ENCODE measurements at places on chromosomes 1 and 21. TPM values are rescaled to one million over a fixed set of nuclear protein-coding genes. Genes with fewer than 3 reads are reported as not detected.

DNA sequence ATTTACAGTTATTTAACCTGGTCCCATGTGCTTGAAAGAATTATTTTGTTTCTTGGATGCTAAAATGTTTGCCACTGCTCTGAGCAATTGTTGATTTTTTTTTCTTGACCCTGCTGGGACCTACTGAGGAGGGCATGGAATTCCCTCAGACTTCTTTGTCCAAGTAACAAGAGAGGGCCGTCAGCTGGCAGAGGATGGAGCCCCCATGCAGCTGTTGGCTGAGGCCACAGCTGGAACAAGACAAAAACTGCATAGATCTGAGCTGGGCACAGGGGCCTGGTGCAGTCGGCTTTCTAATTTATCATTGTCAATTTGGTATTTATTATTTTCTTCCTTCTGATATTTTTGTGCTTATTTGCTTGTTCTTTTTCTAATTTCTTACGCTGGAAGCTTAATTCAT lies 39.6 kb upstream of the ABCG1 start:
- DNase-seq: peak; percentile 91

DNA sequence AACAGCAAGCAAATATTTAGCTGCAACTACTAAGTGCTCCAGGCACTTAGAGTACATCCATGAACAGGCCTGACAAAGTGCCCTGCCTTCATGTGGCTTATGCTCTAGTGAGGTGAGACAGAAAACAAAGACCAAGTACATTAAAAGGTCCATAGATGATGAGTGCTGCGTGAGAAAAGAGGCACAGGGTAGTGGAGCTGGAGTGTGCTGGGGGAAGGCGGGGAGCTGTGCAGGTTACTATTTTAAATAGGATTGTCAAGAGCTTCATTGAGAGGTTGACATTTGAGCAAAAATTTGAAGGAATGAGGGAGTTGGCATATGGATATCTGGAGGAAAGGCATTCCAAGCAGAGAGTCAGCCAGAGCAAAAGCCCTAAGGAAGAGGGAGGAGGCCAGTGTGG lies 29.3 kb upstream of the RXRG start:
- DNase-seq: no peak

DNA sequence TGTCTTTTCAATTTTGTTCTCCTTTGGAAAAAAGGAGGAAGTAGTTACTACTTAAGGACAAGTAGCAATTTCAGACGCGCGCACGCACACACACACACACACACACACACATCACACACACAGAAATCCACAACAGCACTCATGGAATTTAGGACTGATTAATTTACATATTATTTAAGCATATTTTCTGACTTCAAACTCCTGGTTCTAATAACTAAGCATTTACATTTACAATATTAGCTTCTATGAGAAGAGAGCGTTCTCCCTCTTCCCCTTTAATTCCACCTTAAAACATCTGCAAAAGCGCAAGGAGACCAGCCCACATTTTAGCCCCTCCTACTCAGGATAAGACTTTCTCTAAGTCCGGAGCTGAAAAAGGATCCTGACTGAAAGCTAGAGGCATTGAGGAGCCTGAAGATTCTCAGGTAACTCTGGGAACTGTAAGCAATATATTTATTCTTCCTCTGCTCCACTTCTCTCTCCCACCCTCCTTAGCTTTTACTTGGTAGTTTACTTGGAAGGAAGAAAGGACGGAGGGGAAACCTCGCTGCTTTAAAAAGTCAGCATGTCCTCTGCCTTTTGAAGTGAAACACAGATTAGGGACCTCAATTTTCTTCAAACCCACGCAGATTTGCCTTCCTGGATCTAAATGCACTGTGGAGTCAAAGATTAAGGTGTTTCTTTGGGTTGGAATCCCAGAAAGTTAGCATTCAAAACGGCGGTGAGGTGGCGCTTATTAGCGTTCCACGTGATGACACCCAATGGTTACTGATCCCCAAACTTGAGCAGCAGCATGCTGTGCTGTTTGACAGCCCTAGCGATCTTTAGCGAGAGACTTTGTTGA lies at the start of gene PLA2G4A:
Gene PLA2G4A, plus strand, starts transcription at position 339 of the 844 bp plus-strand sequence. CDS start 25,406 bp downstream, outside the sequence.
- peak; percentile 82 for DNase-seq

- no peak for DNase-seq
Measured at GRCh38 chr21:33682992-33683627, 40.8 kb downstream of the ITSN1 start.

DNA sequence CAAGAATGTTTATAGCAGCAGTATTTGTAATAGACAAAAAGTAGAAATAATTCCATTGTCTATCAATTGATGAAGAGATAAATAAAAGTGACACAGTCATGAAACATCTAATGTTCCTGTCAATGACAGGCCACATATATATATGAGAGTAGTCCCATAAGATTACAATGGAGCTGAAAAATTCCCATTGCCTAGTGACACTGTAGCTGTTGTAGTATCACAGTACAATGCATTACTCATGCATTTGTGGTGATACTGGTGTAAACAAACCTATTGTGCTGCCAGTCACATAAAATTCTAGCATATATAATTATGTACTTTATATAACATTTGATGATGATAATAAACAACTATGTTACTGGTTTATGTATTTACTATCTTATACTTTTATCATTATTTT lies 141.9 kb upstream of the LYPLAL1 start:
- DNase-seq: no peak

DNA sequence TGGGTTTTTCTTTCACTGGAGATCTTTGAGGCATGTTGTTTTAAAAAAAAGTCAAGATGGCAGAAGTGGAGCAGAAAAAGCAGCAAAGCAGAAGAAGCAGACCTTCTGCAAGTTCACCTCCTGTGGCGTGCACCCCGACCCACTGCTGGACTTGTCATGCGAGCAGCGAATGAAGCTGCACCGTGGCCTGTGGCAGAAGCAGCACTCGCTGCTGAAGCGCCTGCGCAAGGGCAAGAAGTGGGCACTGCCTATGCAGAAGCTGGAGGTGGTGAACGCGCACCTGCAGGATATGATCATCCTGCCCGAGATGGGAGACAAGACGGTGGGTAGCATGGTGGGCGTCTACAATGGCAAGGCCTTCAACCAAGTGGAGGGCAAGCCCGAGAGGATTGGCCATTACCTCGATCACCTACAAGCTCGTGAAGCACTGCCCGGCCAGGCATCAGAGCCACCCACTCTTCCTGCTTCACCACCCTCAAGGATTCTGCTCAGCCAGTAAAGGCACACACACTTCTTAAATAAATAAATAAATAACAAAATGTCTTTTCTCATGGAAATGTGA lies 22.1 kb downstream of the METTL13 start:
- DNase-seq: no peak

DNA sequence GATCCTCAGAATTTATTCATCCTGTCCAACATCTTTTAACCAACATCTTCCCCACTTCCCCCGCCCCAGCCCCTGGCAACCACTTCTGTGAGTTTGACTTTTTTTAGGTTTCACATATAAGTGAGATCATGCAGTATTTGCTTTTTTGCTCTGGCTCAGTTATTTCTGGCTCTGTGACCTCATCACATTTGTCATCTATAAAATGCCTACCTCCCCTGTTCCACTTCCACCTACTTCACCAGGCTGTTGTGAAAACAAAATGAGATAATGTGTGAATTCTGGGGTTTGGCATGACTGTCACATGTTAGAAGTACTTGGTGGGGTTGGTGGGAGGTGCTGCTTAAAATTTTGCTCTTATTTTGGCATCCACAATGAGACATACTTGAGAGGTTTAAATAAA lies 18.4 kb downstream of the HHAT start:
- peak; percentile 31 for DNase-seq

DNA sequence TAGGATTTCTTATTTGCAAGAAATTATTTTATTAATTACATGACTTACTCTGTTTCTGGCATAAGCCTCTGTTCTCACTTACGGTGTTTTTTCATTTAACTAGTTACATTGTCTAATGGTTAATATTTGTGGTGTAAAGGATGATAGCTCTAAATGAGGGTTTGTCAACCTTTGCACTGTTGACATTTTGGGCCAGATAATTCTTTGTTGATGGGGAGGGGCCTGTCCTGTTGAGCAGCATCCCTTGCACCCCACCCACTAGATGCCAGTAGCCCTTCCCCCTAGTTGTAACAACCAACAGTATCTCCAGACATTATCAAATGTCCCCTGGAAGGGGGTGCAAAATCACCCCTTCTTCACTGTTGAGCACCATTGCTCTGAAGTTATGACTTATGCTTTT lies 83.6 kb upstream of the SLC44A3 start:
- no peak for DNase-seq

DNA sequence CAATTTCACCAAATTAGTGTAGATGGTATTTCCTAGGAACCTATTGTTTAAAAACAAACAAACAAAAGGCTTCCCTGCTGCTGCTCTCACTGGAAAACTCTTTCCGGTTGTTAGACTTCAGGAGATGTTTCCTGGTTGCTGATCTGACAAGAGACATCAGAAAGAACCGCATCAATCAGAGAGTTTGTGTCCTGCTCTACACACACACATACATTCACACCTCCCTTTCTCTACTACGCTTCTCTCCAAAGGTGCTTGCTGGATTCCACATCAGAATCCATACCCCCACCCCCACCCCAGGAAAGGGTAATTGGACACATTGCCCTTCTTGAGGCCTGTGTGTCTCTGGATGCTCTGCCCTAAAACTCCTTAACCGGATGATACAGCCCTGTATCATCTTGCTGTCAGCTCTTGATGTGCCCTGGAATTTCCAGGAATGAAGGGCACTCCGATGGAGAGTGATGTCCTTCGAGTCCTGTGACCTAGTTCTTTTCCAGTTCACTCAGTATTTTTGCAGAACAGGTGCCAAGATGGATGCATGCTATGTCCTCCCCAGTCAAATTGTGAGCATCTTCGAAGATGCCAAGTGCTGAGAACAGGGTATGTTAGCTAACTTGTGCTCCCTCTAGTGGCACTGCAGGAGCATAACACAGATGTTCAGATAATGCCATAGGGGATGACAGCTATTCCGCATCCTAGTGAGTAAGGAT lies 113.7 kb upstream of the SLC35F3 start:
- DNase-seq: peak; percentile 81

- DNase-seq: peak; percentile 89
Measured at GRCh38 chr1:226111883-226112261, 49.4 kb downstream of the H3-3A start.

- no peak for DNase-seq
Measured at GRCh38 chr1:59738591-59739015, 76.1 kb upstream of the HOOK1 start.

GRCh38 chr1:56452027-56453011 lies 127.0 kb downstream of the PLPP3 start:
- DNase-seq: peak; percentile 57

- DNase-seq: no peak
Measured at GRCh38 chr1:21821385-21822019, 9.4 kb downstream of the LDLRAD2 start.

- peak; percentile 71 for DNase-seq
Measured at GRCh38 chr1:41767534-41768525, 150.9 kb downstream of the HIVEP3 start.

DNA sequence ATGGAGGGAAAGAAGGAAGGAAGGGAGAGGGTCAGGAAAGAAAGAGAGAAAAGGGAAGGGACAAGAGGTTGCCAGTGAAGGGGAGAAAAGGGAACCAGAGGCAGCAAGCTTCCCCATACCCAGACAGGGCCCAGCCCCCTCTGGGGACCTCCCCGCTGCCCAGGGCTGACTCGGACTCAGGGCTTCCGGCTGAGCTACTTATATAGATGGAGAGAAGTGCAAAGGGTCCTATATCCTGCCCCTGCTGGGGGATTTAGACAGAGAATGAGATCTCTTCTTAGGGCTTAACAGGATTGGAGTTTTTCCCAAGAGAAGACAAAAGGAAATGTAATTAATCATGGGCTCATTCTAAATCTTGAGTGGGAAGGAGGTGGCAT lies at the start of gene ETV3L:
Gene ETV3L, minus strand, starts transcription at position 176 of the 377 bp plus-strand sequence. CDS start 285 bp downstream, outside the sequence.
- DNase-seq: no peak

- DNase-seq: no peak
Measured at GRCh38 chr1:164702216-164702615, 143.2 kb downstream of the PBX1 start.

DNA sequence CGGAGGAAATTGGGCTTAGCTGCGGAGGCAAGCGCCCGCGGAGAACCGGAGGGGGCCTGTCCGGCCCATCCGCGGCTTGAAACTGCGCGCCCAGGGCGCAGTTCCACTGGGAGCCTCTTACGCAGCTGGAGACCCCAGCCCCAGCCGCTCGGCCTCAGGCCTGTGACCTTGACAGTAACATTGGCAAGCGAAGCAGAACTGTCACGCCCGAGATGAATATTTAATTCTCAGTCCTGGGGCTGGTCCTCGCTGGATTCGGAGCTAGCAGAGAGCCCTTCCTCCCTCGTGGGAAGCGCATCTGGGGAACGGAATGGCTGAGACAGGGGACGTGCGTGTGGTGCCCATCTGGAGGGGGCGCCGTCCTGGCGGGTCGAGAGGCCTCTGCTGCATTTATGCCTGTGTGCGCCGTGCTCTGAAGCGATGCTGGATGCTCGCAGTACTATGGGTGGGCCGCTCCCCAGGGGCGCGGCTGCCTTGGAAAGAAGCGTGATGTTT lies 928 bp downstream of the SLC6A17 start:
- no peak for DNase-seq

GRCh38 chr1:157992833-157993146 lies 655 bp upstream of the KIRREL1 start:
- DNase-seq: no peak

Gene MYOC
- total RNA-seq: 0.92 TPM

Gene CLCNKB
- total RNA-seq: 0.41 TPM

Gene OR2T10
- total RNA-seq: not detected

Gene IBA57
- 11.4 TPM for total RNA-seq

Gene CA14
- total RNA-seq: 9.1 TPM

Gene RGS18
- total RNA-seq: 2.7 TPM

Gene ILDR2
- 6.7 TPM for total RNA-seq

Gene PRAMEF33
- not detected for total RNA-seq

Gene CR1L
- not detected for total RNA-seq

Gene IL20
- total RNA-seq: not detected

Gene HAO2
- 0.21 TPM for total RNA-seq

Gene TMEM59
- 161 TPM for total RNA-seq

Gene RXFP4
- not detected for total RNA-seq

Gene EFNA3
- total RNA-seq: 0.92 TPM
